ENCODE measurements at places on chromosomes 5 and 9.

- DNase-seq = no peak
Measured at GRCh38 chr9:99389087-99390033, 167.3 kb downstream of the SEC61B start.

DNA sequence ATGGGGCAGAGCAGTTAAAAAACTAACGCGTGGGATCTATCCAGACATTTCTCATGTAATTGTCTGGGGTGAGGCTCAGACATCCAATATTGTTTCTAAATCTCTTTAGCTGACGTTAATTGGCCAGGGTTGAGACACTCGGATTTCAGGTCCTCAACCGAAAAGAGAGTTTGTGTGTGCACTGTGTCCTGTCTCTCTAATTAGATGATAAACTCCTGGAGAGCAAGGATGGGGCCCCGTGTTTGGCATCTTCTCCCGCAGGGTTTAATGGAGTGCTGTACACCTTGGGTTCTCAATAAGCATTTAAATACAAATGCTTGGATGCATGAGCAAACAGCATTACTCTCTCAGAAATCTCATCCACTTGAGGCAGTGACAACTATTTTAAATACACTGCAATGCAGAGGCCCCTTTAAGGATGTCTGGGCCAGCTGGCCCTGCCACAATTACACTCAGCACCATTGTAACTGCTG lies 139.6 kb downstream of the MTX3 start:
- no peak for DNase-seq

- DNase-seq = no peak
Measured at GRCh38 chr9:113156880-113157279, 6.1 kb downstream of the SLC31A2 start.

GRCh38 chr5:147484708-147485020 lies 25.2 kb downstream of the DPYSL3 start:
- DNase-seq = no peak

DNA sequence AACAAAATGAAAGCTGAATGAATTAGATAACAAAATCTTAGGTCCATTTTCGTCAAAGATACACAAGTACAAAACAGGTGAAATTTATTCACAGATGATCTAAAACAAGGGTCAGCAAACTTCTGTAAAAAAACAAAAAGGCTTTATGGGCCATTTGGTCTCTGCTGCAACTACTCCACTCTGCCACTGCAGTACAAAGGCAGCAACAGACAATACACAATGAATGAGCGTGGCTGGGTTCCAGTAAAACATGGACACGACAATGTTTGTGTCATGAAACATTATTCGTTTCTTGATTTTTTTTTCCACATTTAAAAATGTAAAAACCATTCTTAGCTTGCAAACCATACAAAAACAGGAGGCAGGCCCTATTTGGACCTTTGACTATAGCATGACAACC lies 71.9 kb downstream of the ECPAS start:
- DNase-seq = no peak

Data from anterior cingulate cortex (tissue), 58 donors.